ENCODE measurements at places on chromosomes 16 and 17.
A peak's percentile ranks its signal among the peaks of the same experiment; 100 is the strongest.

- DNase-seq, result no peak
Measured at GRCh38 chr17:17445296-17445924, 31.4 kb upstream of the MED9 start.

DNA sequence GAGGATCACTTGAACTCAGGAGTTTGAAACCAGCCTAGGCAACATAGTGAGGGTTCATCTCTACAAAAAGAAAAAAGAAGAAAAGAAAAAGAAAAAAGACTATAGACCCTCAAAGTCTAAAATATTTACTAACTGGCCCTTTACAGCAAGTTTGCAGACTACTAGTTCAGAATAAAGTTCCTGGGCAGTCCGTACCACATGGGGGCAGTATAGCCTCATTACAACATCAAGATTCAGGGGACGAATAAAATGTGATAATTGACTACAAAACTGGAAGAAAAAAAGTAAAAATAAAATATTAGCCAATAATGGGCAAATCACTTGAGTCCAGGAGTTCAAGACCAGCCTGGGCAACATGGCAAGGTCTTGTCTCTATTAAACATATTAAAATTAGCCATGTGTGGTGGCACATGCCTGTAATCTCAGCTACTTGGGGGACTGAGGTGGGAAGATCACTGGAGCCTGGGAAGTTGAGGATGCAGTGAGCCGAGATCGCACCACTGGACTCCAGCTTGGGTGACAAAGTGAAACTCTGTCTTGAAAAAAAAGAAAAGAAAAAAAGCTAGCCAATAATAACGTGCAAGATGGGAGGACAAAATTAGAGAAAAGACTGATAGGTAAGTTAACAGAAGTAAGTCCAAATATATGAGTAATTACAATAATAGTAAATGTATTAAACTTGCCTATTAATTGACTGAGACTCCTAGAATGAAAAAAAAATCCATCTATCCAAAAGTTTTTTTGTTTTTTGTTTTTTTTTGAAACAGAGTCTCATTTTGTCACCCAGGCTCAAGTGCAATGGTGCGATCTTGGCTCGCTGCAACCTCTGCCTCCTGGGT is 129.4 kb upstream of the SEC14L1 start:
- peak; percentile 30 for DNase-seq

GRCh38 chr17:35889818-35890773 is 9.9 kb upstream of the CCL5 start:
- no peak for DNase-seq

DNA sequence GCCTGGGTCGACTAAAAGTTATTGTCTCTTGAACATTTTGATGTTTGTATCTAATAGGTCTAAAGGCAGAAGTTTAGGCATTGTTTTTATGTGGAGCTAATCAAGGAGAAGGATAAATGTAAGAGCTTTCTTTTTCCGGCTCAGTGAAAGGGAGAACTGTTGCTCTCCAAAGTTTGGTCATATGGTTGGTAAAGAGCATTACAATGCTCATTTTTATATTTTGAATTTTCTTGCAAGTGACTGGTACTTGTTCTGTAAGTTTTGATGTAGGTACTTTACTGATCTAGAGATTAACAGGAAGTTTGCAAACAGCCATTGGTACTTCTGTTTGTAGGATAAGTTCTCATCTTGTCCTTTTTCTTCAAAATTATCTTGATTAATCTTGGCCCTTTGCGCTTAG is 30.9 kb upstream of the BCAS3 start:
- no peak for DNase-seq

- DNase-seq, result no peak
Measured at GRCh38 chr16:48029768-48030167, 126.0 kb downstream of the ABCC12 start.

DNA sequence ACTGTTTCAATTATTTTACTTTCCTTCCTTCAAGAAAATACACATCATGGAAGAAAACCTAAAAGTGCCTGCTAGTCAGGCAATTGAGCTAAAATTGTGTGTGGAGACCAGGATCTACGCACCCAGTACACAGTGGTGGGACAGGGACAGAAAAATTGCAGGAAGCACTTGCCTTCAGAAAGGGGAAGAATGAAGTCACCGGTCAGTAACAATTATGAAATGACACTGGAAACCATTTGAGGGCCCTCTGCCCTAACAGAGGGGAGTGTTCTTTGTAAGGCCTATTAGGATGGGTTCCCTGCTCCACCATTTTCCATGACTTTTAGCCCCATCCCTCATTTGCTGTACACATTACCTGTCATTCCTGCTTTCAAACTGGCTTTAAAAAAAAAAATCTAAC is 4.5 kb upstream of the PHAF1 start:
- DNase-seq, result no peak

DNA sequence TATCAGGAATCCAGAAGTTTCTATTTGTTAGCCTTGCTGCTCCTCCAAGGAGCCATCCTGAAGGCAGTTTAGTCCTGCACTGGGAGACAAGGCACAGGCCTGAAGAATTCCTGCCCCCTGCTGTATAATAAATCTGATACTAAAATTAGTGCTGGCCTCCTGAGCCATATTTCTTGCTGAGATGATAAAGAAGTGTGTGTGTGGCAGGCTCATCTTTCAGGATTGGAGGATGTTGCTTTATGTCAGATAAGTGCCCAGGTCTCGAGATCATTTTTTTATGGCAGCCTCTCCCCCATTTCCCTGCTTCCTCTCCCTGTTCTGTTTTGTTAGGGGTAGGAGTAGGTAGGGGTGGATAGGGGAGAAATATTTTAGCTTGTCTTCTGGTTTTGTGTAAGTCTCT is 26.0 kb downstream of the MSI2 start:
- DNase-seq, result no peak

DNA sequence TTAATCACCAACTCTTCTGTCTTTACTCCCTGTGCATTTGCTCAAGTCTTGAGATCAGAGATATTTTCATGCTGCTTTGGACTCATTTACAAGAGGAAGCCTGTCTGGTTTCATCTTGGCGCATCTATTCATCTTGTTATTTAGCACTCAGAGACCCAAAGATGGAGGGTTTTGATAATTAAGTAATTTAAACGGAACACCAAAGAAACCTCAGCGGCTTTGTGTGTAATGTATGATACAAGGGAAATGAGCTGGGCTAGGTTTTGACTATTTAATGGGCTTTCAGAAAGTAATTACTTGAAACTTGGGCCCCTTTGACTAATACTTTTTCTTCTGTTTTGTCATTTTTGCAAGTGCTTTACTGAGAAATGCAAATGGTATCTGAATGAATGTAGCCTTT is 66.2 kb upstream of the CACNG3 start:
- no peak for DNase-seq

DNA sequence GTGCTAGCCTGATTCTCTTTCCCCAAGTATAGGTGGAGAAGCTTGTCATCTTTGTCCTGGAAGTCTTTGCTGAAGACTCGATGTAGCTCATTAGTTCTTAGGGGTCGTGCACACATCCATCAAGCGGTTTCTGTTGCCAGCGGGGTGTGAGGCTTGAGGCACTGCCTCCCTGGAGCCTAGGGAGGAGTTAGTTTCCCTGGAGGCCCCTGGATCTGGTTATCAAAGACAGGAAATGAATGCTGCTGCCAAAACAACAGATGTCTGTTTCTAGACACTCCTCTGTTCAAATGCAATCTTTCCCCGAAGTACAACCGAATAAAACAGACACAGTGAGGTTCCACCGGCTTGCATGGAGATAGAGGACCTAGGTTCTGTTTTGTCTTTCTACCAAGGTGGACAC is 17.5 kb downstream of the HS3ST4 start:
- DNase-seq, result no peak

- DNase-seq, result no peak
Measured at GRCh38 chr17:47254403-47254943, 846 bp downstream of the ITGB3 start.

DNA sequence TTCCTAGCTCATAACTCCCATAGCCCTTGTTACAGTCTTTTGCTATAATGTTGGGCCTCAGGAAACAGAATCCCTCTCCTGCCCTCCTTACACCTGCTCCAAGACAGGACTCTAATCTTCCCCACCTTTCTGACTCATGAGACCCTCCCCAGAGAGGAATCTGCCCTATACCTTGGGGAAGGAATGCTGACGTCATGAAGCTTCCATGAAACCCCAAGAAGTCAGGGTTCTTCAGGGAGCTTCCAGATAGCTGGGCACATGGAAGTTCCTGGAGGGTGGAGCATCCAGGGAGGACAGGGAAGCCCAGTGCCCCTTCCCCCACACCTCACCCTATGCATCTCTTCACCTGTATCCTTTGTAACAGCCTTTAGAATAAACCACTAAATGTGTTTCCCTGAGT is 285.7 kb downstream of the SOX9 start:
- no peak for DNase-seq

GRCh38 chr17:66200685-66201092 is 8.8 kb upstream of the CEP112 start:
- DNase-seq, result no peak

- no peak for DNase-seq
Measured at GRCh38 chr16:88886845-88887521, 20.5 kb upstream of the PABPN1L start.

DNA sequence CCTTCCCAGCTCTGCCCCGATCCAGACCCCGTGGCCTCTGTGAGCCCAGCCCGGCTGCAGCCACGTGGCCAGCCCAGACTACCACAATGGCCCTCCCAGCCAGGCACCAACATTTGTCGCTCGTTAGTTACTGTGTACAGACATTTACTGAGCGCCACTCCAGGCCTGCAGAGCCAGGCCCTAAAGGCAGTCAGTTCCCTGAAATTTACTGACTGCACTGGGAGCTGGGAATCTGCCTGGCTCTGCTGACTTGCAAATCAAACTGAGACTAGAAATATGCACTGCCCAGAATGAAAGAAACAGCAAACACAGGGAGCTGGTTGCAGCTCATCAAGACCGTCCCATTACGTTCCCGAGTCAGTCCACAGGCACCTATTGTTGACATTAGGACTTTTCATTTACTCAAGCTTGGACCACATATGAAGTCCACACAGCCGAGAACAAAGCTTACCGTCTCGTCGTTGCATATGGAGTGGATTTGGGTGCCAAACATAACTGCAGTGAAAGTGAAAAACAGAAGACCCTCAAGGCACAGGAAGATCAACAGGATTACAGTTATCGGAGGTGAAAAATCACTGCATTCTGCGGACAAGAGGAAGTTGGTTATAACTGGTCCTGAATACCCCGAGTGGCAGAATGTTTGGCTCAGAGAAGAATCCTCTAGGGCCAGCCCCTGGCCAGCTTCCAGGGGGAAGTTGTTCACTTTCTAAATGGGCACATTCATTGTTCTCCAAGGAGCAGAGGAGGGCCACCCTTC is 34.5 kb downstream of the ZDHHC7 start:
- DNase-seq, result no peak

DNA sequence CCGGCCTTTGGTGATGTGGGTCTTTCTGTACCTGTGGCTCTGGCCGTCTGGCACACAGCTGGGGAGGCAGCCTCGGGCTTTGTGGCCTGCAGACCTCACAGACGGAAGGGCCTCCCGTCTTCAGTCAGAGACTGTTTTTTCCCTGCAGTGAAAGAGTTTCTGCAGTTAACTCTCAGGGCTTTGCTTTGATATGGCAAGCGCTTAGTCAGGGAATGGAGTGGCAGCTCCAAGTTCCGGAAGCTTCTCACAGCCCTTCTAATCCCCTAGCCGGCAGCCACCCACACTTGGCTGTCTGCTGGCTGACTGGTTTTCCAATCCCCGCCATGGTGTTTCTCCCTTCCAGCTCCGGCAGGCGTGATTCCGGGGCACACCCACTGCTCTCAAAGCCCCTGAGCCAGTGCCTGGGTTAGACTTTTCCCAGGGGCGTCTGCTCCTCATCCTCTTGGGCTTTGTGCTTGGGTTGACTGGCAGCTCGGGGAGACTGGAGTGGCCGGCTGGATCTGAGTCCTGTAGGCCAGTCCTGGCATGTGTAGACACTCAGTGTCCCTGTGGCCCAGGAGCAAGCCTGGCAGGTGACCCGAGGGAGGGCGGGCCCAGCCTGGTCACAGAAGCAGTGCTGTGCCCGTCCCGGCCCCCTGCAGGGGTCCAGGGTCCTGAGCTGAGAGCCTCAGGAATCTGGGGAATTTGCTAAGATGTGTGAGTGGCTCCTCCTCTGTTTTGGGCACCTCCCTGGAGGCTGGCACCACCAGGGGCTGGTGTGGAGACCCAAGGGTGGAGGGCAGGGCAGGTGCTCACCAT is 29.9 kb downstream of the BAIAP2 start:
- no peak for DNase-seq

- DNase-seq, result no peak
Measured at GRCh38 chr16:65012357-65012756, 109.5 kb downstream of the CDH11 start.

DNA sequence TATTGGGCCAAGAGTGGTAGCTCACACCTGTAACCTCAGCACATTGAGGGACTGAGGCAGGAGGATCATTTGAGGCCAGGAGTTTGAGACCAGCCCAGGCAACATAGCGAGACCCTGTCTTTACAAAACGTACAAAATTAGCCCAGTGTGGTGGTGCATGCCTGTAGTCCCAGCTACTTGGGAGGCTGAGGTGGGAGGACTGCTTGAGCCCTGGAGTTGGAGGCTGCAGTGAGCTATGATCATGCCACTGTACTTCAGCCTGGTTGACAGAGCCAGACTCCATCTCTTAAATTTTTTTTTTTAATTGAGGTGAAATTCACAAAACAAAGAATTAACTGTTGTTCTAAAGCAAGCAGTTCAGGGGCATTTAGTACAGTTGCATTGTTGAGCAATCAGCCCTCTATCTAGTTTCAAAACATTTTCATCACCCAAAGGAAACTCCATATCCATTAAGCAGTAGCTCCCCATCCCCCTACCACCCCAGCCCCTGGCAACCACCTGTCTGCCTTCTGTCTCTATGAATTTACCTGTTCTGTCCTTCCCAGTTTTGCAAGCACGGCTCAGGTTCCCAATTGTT is 15.6 kb downstream of the SNX29 start:
- DNase-seq, result no peak

DNA sequence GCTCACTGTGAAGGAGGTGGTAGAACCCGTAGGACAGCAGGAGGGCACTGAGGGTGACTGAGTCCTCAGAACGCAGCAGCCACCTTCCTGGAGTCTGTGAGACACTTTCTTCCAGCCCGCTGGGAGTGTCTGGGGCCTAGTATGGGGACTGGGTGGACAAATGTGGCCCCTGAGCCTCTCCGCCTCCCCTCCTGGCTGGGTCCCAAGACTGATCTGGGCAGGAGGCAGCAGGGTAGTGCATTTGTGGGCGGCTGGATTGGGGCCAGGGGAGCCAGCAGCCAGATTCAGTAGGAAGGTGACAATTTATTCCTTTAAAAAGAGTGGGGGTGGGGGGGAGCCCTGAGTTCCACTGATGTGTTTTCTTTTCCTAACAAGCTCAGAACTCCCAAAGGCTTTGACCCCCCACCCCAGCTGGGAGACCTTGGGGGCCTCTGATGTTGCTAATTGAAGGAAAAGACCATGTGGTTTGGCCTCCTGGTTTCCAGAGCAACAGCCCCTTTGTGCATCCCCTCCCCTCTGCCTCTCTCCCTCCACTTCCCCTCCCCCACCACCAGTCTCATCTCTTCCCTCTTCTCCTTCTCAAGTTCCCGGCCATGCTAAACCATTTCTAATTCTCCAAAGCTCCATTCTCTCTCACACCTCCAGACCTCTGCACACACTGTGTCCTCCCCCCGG is 4.4 kb downstream of the CLEC19A start:
- DNase-seq, result no peak

- DNase-seq, result no peak
Measured at GRCh38 chr17:35010093-35010492, 29.8 kb downstream of the LIG3 start.
